SW 1271 (cell line): ENCODE measurements at places on chromosomes 2 and 18.

DNA sequence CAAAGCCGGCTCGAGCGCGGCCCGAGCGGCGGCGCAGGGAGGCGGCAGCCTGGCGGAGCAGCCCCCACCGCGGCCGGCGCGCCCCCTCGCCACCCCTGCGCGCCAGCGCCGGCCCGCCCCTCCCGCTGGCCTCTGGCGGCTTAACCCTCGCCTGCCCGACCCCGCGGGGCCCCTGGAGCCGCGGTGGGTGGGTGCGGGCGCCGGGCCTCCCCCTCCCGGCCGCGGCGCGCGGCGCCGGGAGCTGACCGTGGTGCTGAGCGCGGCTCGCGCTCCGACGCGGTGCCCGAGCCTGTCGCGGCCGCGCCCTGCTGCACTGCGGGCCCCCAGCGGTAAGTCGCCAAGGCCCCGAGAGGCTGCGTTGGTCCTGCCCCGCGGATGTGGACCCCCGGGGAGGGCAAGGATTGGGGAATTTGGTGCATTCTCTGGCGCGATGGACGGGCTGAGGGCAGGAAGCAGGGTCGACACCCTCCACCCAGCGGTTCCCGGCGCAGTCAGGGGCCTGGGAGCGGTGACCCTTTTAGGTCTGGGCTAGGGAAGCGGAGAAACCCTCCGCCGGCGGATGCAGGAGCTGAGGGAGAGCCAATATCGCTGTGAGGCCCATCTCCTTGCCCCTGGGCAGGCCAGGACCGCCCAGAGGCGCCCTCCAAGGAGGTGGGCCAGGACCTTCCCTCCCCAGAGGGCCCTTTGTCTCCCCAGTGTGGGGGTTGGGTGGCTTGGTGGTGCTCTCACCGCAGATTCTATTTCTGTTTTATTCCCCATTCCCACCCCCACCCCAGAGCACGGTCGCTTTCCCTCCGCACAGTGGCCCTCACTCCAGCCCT lies 923 bp downstream of the AMER3 start:
- no peak for DNase-seq

- peak; percentile 33 for DNase-seq
These were observed 200.6 kb downstream of the PPP1R1C start for GRCh38 chr2:182186132-182186735.

GRCh38 chr2:16188261-16188890 lies 248.0 kb downstream of the MYCN start:
- DNase-seq, result no peak

- DNase-seq, result no peak
These were observed 90.4 kb downstream of the MBD2 start for GRCh38 chr18:54134053-54134452.

DNA sequence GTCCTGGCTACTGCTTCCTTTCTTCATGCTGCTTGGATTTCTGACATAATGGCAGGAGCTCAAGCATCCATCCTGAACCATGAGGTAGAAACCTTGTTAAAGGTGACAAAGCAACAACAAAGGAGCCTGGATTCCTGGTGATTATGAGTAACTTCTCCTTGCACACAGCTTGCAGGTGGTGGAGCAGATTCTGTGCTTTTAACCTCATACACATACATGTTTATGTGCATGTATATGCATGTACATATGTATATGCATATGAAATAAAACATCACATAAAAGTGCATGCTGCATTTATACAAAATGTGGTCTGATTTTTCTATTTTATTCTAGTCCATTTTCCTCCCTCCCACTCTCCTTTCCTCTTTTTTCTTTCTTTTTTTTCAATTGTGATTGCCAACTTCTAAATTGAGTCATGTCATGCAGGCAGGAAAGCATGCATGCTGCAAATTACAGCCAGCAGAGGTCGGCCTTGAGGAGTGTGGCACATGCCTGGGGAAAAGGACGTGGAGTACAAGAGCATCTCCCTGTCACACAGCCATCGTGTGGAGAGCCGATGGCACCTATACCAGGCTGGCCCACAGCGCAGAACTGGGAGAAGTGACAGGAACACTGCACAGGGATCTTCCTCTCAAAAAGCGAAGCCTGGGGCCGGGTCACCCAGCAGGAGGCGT lies 17.9 kb downstream of the LCT start:
- no peak for DNase-seq

DNA sequence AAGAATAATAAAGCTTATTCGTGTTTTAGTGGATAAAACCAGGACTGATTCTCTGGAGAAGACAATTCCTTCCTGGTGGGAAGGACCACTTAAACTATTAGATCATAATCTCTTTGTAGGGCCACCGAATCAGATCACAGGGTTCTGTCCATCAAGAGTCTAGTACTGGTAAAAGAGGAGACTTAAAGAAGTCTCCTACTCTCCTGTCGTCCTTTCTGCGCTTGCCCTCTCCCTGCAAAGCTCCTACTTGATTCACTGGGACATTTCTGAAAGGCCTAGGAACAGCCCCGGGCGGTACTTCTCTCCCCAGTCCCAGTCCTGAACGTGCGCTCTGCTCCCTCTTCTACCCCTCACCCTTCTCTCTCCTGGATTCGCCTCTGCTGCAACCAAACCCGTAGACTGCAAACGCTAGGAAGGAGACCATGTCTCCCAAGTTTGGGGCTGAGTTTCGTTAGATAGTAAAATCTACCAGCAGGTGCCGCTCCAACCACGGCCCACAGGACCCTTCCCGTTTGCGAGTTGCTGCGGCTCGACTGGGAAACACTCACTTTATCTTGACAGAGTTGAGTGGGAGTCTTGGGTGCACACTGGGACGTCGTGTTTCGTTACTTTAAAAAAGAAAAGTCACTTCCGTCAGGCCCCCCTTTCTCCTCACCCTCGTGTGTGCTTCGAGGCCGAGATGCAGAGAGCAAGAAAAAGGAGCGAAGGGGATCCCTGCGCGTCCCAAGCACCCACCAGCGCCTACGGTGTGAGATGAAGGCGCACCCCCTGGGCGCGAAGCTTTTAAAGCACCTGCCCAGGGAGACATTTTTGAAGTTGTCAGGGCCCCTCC lies 923 bp downstream of the FIGLA start:
- peak; percentile 8 for DNase-seq

DNA sequence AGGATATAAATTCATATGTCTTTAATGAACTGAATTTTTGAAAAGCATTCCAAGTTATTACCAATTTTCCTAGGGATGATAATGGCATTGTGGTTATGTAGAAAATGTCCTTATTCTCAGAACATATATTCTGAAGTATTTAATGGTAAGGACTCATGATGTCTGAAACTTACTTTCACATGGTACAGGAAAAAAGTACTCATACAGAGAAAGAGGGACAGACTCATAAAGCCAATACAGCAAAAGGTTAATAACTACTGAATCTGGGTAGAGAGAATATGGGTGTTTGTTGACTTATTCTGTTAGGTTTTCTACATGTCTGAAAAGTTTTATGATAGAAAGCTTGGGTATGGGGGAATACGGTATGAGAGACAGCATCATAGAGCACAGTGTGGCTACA lies 84.3 kb upstream of the SERTAD2 start:
- no peak for DNase-seq

- no peak for DNase-seq
These were observed 38.4 kb upstream of the MRPL19 start for GRCh38 chr2:75607988-75608683.
